Bronchial epithelial cell (primary cell): ENCODE measurements at places on chromosomes 2 and 18. TPM values are rescaled to one million over a fixed set of nuclear protein-coding genes. Genes with fewer than 3 reads are reported as not detected.

Gene KCNIP3
- under 0.01 and 0.51 TPM in 2 replicates for total RNA-seq

Gene SLC5A7
- total RNA-seq, result not detected in 2 replicates

- DNase-seq, result peak; percentile 68
Observed at GRCh38 chr18:74796841-74797576, 199.3 kb downstream of the ZNF407 start.

DNA sequence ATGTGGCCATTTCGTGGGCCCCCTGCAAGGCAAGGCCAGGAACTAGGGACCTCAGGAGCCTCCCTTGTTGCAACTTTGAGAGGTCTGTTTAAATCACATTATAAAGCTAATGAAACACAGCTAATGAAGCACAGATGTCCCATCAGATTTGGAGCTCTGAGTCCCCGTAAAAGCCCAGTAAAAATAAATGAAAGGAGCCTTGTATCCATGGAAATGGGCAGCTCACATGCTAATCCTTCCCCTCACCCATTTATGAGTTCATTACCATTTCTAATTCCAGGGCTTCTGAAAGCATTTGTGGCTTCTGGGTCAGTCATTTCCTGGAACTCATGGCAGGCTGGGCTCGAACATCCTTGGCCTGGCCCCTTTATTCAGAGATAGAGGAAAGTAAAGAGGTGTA lies 274.8 kb downstream of the SS18 start:
- no peak for DNase-seq

- DNase-seq, result no peak
Observed at GRCh38 chr2:217978536-217979150, 24.2 kb downstream of the TNS1 start.

GRCh38 chr18:400456-400855 lies 100.0 kb downstream of the COLEC12 start:
- DNase-seq, result no peak

DNA sequence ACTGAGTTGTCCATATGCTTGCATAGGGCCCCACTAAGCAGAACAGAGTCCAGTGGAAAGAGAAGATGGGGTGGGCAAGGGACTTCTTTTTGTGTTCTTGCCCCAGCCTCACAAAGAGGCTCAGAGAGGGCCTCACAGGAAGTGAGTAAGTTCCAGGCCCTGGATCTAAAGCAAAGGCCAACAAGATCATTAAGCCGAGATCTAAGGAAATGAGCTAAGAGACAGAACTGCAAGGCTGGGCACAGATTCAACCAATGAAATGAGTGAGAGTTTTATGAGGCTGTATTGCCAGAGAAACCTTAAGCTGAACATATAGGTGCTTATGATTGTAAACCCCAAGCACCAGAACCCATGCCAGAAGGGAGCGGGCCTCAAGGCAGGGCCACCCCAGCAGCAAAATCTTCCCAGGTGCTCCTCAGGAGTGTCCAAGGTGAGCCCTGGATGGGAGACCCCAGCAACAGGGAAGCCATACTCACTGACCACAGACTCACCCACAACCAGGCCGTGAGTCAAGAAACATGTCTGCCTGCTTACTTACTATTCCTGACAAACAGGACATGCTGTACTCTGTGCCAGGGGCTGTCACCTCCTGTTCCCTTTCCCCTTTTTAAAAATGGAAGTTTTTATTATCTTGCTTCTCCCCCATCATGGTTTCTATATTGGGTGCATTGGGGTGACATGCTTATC lies 40.2 kb downstream of the SLC14A1 start:
- peak; percentile 65 for DNase-seq

- no peak for DNase-seq
Observed at GRCh38 chr2:109144271-109144670, 15.3 kb downstream of the SH3RF3 start.

GRCh38 chr18:36757081-36757480 lies 71.7 kb downstream of the TPGS2 start:
- peak; percentile 66 for DNase-seq

DNA sequence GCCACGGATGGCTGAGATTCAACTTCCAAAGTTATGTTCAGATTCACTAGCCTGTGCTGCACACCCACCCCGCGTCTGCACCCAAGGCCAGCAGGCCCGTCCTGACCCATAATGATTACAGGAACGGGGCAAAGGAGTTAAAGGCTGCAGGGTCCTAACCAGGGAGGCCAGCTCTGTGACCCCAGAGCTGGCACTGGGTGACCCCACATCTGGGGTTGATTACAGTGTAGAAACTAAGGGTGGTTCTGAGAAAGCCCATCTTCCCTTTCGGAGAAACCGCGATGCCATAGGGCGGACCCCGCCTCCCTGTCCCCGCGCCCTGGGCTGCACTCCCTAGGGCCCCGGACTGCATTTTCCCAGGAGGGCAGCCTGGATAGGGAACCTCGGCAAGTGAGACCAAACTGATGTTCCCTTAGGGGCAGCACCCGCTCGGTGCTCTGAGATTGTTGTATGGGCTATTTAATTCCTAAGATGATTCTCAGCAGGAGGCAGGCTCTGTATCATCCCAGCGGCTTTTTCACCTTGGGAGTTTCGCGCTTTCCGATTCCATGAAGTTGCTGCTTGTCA lies 2.2 kb upstream of the GPR148 start:
- no peak for DNase-seq
